Pons (tissue), 1 donor: ENCODE measurements at places on chromosomes 12 and 14.

GRCh38 chr14:54572316-54572715 lies 5.4 kb downstream of the SAMD4A start:
- DNase-seq, result no peak

GRCh38 chr12:5391653-5392052 lies 40.3 kb upstream of the NTF3 start:
- no peak for DNase-seq

DNA sequence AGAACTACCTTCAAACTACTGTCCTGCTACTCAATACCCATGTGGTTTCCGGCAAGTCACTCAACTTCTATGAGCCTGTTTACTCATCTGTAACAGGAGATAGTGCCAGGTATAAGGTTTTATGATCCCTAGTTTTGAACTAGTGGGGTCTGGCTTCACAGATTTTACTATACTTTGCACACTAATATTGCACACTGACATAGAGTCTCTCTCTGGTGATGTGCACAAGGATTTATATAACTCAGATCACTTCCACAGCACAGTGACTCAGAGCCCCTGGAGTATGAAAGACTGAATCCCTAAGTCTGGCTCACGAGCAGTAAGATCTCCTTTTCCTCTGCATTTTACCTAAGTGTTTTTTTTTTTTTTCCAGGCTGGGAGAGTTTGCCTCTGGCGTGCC lies 69.7 kb upstream of the SLC38A2 start:
- no peak for DNase-seq

DNA sequence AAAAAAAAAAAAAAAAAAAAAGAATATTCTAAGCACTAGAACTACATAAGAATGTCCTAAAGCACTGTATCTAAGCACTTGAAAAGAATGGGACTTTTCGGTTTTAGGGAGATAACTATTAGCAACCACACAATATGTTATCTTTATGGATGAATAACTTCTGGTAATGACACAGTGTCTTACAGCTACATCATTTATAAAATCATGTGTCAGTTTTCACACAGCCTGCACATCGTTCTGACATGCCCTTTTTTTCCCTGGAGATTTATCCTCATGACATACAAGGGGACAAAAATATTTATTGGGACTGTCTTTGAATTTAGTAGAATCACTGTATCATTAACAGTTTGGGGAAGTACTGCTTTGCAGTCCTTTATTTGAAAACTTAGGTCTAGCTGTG lies 17.3 kb downstream of the TMEM19 start:
- DNase-seq, result no peak

DNA sequence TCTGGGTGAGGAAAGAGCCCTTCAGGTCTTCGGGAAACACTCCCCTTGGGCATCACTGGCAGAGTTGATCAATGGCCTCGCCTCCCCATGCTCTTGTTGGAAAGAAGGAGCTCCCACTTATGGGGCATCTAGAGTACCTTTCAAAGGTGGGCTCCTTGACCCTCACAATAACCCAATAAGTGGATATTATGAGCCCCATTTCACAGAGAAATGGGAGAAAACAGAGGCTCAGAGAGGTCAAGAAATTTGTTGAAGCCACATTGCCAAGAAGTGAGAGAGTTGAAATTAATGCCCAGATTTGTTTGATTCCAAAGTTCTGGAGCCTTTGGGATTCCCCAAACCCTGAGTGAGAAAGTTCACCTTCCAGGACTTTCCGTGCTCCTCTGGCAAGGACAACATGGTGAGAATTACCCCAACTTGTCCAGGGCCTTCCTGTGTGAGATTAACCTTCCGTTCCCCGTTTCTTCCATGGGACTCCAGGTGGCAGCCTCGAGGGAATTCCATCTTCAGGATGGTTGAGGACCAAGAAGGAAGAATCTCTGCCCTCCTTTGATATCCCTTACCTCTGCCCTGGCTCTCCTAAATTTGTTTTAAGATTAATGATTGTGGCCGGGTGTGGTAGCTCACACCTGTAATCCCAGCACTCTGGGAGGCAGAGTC lies 7.5 kb upstream of the CHD4 start:
- no peak for DNase-seq

DNA sequence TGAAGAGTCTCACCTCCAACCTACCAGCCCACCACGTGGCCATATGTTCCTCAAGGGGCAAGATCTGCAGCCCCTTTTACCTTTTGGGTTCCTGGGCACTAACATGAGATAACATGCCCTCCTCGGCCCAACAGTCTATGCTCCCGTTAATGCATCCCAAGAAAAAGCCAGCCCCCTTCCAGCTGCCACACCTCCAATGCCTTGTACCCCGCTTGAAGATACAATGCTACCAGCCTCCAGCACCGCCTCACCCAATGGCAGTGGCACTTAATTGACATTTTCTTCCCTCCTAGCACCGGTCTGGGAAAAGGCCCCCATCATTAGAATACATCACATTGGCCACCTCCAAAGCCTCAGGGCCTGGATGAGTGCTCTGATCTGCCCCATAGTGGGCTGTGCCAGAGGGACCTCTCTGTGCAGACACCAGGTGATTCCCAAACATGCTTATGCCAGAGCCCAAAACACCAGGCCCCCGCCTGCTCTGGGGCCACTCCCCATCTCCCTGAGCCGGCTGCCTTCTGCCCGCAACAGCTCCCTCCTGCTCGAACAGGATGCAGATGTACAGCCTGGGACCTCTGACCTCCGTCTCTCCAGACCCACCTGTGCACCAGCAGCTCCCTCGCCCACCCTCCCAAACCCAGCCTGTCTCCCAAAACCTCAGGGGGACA lies 118.3 kb downstream of the NCOR2 start:
- no peak for DNase-seq

DNA sequence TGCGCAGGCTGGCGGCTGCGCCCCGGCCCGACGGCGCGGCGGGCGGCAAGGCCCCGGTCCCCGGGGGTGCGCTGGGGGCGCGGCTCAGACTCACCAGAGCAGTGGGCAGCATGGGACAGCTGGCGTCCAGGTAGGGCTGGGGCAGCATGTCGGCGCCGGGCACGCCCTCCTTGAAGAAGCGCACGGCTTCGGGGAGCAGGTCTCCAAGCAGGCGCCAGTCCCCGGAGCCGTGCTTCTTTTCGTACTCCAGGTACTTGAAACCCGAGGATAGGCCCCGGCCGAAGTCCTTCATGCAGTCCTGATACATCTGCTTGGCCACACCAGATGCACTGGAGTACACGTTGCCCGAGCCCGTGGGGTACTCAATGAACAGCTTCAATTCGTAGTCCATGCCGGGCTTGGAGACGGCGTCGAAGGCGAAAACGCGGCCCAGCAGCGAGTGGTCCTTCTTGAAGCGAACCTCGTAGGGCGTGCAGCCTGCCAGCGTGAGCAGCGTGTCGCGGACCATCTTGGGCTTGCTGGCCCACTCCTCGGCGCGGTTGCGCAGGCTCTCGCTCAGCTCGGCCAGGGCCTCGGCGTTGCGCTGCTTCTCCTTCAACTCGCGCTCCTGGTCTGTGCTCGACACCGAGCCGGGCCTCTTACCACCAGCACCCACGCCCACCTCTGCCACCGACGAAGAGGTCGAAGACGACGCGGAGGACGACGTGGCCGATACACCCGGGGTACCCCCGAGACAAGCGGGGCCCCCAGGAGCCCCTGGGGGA lies 2.2 kb downstream of the IRF2BPL start:
- DNase-seq, result no peak

- no peak for DNase-seq
Measured at GRCh38 chr14:86646696-86647690, 1117.0 kb downstream of the FLRT2 start.

GRCh38 chr12:122856999-122857671 lies 21.9 kb downstream of the HIP1R start:
- no peak for DNase-seq

DNA sequence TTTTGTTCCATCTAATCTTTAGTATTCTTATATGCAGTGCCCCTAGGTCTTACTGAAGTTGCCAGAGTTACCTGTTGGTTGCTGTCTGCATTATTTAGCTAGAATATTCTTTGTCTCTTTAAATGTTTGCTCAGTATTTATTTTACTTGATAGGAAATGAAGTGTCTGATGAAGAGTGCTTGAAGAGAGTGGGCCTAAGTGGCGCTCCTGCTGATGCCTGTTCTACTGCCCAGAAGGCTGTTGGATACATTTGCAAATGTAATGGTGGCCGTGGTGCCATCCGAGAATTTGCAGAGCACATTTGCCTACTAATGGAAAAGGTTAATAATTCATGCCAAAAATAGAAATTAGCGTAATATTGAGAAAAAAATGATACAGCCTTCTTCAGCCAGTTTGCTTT lies 18.9 kb downstream of the CMAS start:
- no peak for DNase-seq
